Activated naive CD4-positive, alpha-beta T cell treated with anti-CD3 and anti-CD28 coated beads, Interleukin-2, amount 50 U/mL, for 72 hours (primary cell): ENCODE measurements at places on chromosomes 11 and 22. TPM values are rescaled to one million over a fixed set of nuclear protein-coding genes. Genes with fewer than 3 reads are reported as not detected.

CDON gene
- 2.8 TPM for total RNA-seq

DNA sequence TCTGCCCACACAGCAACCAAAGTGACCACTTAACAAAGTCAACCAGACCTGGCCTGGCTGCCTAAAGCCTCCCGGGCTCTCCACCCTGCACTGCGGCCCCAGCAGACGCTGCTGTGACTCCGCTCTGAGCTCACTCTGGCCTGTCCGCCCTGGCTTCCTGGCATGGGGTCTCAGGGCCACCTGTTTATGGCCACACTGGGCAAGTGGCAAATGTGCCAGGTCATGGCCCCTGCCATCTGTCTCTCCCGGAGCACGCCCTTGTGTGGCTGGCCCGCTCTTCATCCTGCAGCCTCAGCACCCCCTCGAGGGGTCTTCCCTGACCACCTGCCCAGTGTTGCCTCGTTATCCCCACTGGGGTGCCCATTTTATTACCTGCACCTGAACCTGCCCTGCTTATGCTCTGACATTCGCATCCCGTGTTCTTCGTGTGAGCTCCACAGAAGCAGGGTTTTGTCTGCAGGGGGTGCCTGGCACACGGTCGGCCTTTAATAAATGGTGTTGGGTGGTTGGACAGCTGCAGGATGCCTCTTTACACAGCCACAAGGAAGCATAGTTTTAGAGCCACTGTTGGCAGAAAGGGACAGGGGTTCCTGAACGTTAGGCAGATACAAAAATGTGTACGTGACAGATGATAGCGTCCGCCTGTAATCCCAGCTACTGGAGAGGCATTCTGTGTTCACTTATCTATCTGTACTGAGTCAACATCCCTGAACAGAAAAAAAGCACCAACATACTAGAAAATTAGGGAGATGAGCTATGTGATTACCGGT, 785.6 kb downstream of the TBC1D22A start:
- no peak for DNase-seq

- DNase-seq: no peak
Observed at GRCh38 chr11:36314434-36314767, 18.3 kb downstream of the PRR5L start.

DNA sequence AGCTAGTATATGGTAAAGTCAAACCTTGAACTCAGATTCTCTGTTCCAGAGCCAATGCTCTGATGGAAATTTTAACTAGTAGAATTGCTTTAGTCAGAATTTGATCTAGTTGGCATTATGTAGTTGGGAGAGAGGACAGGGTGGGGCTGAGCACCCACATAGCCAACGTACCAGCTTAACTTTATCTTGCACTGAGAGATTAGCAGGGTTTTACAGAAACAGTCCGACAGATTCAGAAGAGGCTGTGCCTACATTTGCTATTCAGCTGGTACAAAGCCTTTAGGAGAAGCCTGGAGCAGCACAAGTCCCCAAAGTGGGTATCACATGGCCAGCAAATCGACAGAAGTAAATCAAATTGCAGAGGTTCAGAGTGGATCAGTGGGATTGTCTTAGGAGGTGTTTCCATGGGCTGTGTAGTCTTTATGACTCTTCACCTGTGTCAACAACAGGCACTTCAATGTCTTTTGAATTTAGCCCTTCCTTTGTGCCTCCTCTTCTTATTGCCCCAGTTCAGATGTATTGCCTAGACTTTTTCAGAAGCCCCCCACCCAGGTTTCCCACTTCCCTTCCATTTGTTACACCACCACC, 7.3 kb upstream of the CSRP3 start:
- no peak for DNase-seq

DNA sequence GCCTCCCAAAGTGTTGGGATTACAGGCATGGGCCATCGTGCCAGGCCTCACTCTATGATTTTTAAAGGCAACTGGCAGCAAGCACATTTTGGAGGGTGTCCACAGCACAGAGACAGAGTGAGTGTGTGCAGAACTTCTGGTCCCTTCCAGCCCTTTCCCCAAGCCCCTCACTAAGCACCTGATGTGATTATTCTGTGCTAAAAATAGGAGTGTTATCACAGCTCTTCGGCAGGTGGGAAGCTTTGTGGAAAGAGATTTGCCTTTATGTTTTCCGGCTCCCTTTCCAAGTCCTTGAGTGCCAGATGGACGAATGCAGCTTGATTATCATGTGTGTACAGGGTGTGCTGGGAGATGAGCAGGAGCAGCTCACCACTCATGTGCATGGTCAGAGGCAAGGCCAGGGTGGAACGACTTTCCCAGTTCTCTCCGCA, 310.8 kb downstream of the DDX10 start:
- no peak for DNase-seq
